ENCODE measurements at places on chromosomes 5 and 9.

- DNase-seq: no peak
Measured at GRCh38 chr5:142915813-142916424, 145.7 kb downstream of the ARHGAP26 start.

GRCh38 chr9:121217609-121218292, 16.1 kb upstream of the RAB14 start:
- no peak for DNase-seq

DNA sequence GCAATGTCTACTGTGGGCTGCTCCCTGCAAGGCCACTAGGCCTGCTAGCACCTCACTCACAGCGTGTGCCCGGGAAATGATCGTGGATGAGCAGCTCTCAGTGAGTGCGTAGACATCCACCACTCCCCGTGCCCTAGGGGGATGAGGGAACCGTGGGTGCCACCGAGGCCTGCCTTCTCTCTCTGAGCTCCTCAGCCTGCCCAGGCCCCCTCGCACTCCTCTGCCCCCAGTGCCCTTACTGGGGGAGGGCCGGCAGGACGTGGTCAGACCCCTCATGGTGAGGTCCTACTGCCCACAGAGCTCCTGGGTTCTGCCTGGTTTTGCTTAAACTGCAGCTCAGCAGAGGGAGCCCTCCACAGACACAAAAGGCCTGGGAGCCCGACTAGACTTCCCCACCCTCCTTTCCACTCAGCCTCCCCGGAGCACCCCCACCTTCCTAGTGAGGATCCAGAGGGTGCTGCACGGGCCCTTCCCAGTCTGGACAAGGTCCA, 220.0 kb downstream of the CACNA1B start:
- DNase-seq: no peak

GRCh38 chr9:25816439-25816838, 138.2 kb upstream of the TUSC1 start:
- no peak for DNase-seq

DNA sequence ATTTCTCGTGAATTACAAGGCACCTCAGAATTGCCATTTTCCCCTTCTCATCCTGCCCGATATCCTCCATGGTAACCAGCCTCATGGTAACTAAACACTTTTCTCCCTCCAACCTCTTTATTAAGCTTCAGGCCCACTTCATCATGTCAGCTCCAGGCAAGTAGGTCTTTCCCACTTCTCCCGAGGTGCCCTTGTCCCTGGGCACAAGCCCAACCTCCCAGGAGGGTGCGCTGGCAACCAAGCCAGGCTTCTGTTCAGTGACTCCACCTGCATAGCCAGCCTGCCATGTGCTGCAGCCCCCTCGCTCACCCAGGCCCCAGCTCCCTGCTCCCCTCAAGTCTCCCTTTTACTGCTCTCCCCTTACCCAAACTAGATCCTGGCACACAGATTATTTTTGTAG, 47.4 kb upstream of the AFAP1L1 start:
- no peak for DNase-seq

- DNase-seq: no peak
Measured at GRCh38 chr5:1793966-1794900, 5.4 kb downstream of the MRPL36 start.

GRCh38 chr5:90421136-90421535, 11.6 kb upstream of the CETN3 start:
- DNase-seq: no peak

- DNase-seq: no peak
Measured at GRCh38 chr9:90085633-90086032, 480.8 kb downstream of the GADD45G start.

GRCh38 chr9:91802391-91802790, 147.6 kb downstream of the ROR2 start:
- DNase-seq: no peak

GRCh38 chr9:36787709-36788108, 215.0 kb downstream of the MELK start:
- no peak for DNase-seq

DNA sequence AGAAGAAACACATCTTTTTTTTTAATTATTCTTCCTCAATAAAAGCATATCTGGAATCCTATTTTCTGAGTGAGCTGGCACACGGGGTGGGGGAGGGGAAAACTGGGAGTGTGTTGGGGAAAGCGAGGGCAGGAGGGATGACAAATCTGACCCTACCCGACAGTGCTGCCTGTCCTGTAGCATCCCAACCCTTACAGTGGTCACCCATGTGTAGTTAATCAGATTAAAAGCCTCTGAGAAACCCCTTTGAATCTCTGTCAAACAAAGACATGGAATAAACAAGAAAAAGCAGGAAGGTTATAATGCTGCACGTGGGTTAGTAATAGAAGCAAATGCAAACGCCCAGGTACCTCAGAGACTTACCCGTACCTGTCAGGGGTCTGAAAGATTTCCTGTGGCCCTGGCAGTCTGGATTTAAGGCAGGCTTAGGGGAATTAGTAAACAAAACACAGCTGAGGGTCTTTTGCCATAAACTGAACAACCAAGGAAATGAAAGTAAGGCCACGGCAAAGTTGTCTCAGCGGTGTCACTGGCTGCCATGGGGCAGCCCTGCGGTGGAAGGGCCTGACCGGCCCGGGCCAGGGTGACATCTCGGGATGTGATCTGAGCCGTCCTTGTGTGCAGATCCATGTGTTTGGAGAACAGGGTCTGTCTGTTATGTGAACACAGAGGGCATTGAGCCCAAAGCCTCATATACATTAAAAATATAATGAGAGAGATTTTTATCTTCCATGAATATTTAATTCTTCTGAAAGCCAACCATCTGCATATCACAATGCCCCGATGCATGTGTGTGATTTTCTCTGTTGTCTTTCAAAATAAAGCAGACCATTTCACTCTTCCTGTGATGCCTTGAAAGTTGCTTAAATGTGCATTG, 308.2 kb downstream of the ZNF608 start:
- no peak for DNase-seq

DNA sequence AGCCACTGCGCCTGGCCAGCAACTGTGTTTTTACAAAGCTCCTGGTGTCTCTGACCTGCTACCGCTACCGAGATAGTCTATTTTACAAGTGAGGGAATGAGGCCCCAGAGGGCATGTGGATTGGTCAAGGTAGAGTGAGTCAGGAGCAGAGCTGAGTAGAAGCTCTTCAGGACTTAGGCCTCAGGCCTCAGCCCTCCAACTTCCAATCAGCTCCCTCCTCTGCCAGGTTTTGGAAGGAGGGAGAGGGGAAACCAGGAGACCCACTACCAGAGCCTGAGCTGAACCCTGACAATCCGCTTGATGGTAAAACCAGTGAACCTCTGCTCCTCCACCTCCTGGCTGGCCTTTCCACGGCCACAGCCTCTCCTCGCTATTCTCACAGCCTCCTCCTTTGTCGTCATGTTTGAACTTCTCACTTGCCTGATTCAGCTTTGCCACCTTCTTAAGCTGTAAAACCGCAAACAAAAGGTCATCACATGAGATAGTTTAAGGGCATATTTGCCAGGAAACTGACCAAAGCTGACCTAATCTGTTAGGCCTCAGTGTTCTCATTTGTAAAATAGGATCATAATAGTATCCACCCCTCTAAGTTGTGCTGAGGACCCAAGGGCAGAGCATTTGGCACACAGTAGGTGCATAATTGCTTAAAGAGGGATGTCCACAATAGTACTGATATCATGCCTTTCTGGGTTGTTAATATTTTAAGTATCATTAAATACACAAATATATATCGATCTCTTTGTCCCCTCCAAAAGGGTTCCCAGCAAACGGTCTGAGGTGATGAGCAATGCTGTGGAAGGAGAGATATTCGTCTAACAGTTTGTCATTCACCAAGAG, 1.7 kb downstream of the TRAF1 start:
- no peak for DNase-seq

DNA sequence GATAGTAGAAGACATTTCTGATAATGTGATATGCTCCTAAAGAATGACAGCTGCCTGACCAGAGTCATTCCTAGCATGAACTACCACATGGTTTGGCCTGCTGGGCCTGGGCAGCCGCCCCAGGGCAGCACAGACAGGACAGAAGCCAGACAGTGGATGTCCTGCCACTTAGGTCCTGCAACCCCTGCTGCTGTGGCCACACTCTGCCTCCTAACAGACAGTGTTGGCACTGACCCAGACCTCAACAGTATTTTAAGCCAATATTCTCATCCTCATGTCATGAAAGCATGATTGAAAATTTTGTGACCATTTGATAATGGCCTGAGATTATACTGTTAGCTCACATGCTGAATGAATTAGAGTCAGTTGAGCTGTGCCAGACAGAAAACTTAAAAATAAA, 15.8 kb downstream of the CENPP start:
- no peak for DNase-seq

- no peak for DNase-seq
Measured at GRCh38 chr5:53819482-53819881, 259.0 kb downstream of the NDUFS4 start.

GRCh38 chr9:35966433-35966832, 8.5 kb upstream of the OR2S2 start:
- no peak for DNase-seq

DNA sequence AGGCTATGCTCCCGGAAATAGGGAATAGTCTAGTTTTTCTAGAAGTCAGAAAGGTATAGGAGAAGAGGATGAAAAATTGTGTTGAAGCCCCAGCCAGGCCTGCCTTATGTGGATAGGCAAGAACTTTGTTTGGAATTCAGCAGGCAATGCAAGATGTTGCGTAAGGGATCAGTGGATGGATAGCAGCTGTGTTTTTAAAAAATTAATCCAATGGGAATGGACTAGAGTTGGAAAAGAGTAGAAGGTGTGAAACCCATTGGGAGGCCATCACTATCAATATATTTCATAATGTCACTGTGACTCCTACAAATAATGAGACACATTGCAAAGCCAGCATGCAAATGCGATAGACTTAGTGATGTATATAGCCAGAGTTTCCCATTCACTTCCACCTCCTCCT, 281.9 kb downstream of the MARCHF11 start:
- no peak for DNase-seq

DNA sequence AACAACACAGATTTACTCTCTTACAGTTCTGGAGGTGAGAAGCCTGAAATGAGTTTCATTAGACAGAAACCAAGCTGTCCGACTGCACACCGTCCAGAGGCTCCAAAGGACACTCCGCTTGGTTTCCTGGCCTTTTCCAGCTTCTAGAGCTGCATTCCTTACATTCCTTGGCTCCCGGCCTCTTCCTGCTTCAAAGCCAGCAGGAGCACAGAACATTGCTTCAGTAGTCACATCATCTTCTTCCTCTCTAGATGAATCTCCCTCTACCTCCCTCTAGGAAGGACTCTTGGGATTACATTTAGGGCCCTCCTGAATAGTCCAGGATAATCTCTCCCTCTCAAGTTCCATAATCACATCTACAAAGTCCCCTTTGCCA, 213.3 kb downstream of the CDK5RAP2 start:
- no peak for DNase-seq

DNA sequence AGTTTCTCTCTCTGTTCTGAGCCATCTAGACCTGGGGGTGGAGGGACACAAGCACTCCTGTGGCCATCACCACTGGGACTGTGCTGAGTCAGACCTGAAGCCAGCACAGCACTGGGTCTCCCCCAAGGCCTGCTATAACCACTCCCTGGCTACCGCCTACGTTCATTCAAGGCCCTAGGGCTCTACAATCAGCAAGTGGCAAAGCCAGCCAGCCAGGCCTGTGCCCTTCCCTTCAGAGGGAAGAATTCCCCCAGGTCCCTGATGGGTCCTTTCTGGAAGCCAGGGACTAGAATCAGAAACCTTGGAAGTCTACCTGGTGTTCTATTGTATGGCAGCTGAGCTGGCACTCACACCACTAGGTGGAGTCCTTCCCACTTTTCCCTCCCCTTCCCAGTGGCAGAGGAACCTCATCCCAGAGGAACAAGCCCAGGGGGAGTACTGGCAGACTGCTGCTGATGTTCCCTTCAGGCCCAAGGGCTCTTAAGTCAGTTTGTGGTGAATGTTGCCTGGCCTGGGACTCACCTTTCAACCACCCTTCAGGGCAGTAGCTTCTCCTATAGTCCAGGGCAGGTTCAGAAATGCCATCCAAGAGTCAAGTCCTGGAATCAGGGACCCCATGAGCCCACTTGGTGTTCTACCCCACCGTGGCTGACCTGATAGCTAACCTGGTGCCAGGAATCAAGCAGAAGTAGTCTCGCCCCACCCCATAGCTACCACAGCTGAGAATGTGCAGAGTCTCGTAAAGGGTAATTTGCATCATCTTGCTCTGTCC, 20.0 kb downstream of the JMY start:
- peak; percentile 50 for DNase-seq

DNA sequence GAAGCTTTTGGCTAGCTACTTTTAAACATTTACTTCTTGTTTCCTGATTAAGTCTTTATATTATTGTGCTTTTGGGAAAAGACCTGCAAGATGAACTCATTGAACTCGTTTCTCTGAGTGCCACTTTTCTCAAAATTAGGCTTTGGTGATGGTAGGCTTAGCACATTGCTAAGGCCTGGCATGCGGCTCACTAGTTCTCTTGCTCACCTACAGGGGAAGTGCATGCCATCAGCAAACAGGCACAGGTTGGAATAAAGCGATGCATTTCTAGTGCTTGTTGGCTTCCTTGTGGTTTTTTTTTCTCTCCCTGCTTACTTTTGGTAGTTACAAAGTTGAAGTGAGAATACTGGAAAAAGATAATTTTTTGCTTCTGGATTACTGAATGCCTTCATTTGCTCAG, 41.4 kb downstream of the TLE4 start:
- DNase-seq: no peak

DNA sequence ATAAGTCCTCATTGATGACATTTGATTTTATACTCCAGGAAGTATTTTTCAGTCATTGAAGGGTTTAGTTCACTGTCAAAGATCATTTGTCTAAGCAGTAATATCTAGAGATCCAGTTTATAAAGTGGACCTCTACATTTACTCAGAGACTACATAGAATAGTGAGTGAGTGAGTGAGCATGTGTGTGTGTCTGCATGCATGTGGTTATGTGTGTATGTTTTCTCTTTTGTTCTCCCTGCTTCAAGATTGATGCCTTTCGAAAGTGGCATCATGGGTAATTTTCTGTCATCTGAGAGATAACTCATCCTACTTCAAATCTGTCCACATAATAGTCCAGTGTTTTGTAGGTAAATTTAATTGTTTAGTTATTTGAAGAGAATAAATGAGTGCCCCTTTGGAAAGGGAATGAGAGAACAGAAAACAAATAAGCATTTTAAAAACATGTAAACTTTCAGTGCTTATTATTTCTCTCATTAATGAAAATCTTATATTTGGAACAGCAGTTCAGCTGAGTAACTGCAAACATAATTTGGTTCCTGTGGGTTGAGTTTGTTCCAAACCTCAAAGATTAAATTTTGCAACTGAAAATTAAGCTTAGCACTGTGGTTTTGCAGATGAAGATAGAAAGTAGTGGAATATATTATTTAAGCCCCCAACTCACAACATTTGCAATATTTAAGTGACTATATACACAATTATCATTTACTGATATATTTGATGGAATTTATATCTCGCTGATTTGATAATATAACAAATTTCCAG, 1295.1 kb upstream of the C9orf72 start:
- DNase-seq: no peak

DNA sequence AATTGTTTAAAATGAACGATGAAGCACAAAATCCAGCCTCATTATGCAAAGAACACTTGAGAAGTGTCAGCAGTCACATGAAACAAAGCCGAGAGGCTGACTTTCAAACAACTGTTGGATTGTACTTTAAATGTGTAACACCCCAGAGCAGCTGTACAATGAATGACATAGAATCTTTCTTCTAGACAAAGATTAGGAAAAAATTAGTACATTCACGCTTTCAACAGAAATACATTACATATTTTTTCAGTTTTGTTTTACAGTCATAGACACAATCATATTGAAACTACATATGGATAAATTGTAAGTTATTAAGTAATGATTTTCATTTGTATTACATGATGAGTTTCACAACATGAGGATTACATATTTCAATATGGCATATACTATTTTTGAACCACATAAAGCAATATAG, 10.6 kb upstream of the AGXT2 start:
- no peak for DNase-seq

Data from activated CD4-positive, alpha-beta T cell treated with anti-CD3 and anti-CD28 coated beads, Interleukin-2, amount 50 U/mL, for 48 hours (primary cell).